ENCODE measurements at places on chromosomes 2 and 18.

GRCh38 chr18:59950215-59950944, 50.6 kb downstream of the PMAIP1 start:
- DNase-seq: no peak

GRCh38 chr2:138841459-138841858, 61.3 kb upstream of the NXPH2 start:
- DNase-seq: no peak

DNA sequence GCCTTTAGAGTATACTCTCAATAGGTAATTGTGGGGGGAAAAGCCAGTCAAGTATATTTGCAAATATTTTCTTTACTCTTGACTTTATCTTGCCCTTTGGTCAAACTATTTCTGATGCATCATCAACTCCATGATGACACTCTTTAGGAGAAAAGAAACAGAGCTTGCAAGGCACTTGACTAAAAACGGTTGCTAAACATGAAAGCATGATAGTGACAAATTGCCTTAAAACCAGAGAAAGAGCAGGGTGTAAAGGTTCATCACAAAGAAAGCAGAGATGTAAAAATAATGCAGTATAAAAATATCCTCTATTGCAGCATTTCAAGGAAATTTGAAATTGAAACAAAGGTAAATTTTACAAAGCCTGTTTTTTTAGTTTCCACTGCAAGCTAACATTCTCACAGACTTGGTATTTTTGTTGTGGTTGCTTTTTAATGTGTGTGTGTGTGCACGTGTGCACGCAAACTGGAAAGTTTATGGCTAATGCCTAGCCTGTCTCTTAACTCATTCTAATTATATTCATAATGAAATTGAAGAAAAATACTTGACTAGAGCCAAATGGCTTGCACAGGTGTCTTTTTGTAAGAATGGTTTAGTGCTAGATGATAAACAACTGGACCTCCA, 503.6 kb downstream of the ARHGAP15 start:
- DNase-seq: no peak

- no peak for DNase-seq
These were observed 16.2 kb downstream of the ATOH8 start for GRCh38 chr2:85769983-85770362.

DNA sequence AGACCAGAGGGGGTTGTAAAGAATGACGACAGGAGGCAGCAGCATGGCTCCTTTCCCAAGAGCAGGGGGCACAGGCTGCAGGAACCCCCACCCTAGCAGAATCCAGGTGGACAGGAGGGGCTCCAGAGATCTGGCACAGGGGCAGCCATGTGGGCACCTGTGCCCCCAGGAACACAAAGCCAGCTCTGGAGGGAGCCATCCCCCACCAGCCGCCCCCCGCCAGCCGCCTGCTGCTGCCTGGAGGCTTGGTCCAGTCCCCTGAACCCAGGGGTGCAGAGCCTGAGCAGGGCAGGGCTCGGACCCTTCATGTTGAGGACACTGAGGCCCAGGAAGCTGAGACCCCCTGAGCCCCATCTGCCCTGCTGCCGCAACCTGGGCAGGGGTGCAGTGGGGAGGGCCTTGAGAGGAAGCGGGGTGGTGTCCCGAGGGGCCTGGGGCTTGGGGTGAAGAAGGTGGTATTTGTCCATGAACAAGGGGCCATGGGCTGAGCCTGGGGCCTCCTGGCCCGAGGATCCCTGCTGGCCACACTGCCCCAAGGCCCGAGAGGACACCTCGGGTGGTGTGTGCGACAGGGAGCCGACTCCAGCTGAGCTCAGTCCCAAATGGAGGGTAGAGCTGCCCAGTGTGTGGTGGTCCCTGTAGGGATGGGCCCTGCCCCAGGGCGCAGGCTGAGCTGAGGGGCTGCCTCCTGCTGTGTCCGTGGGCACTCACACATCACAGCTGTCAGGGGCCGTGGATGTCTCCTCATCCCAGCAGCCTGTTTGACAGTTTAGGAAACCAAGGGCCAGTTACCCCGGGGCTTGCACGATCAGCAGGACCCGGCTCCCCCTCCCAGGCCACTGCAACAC, 39.8 kb upstream of the SNED1 start:
- no peak for DNase-seq

DNA sequence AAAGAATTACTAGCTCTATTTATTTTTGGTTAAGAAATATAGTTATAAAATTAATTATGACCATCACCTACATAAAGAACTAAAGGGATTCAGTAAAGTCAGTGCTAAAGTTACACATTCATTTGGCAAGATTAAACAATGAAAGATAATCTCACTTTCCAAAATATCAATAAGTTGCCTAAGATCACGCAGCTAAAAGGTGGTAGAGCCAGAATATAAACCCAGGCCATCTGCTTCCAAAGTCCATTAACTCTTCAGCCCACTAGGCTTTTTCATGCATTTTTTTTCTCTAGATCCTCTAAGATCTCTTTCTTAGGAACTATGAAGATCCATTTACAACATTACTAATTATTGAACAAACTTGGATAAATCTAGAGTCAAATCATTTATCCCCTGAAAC, 66.6 kb upstream of the RND3 start:
- DNase-seq: no peak

GRCh38 chr2:7725850-7726242, 808.6 kb downstream of the RNF144A start:
- DNase-seq: no peak

- no peak for DNase-seq
These were observed 15.9 kb upstream of the IL1R1 start for GRCh38 chr2:102126660-102127059.

GRCh38 chr2:160076241-160076640, 13.8 kb upstream of the PLA2R1 start:
- DNase-seq: no peak

Measured in stimulated activated CD8-positive, alpha-beta memory T cell treated with anti-CD3 and anti-CD28 coated beads, Interleukin-7, amount 100 ng/mL, for 24 hours (primary cell).